NCI-H2081 treated with DMSO at 0.1 percent for 48 hours (cell line): ENCODE measurements at places on chromosomes 13 and 19.

DNA sequence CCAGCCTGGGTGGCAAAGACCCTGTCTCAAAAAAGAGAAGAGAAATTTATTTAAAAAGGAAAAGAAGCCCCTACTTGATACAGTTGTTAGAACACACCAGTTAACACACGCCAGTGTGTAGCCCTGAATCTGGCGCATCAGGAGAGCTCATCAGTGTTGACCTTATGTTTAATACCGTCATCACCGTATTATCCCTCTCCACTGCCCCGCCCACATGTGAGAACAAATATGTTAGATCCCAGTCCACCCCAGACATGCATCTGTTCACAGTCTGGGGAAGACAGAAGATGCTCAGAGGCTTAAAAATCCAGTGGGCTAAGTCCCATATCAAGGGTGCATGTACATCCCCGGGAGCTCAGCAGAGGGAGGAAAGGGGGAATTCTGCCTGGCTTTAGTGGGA is 155.2 kb downstream of the DPF1 start:
- DNase-seq = no peak

DNA sequence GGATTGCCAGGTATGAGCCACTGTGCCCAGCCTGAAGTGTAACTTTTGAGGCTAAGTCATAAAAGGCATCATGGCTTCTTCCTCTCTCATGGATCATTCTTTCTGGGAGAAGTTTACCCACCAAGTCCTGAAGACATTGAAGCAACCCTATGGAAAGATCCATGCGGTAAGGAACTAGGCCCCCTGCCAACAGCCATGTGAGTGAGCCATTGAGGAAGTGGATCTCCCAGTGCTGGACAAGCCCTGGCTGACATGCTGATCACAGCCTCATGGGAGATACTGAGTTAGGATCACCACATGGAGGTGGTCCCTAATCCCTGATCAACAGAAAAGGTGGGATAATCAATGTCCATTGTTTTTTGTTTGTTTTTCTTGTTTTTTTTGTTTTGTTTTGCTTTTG is 3.3 kb upstream of the NUDT19 start:
- DNase-seq = no peak

DNA sequence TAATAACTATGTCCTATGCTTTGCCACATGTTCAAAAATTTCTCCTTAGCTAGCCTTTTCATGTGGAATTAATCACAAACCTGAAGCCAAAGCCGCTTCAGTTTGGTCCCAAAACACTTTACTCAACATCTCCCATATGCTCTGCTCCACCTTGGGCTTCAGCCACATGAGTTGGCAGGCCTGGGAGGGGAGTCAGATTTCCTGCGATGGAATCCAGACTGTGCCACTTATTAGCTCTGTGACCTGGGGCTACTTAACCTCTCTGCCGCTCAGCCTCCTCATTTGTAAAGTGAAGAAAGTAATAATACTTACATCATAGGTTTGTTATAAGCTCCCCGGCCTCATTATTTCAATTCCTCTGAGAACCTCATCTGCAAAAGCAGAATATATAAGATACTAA is 272.0 kb downstream of the LMO7 start:
- DNase-seq = no peak

GRCh38 chr13:112240076-112240475 is 136.1 kb upstream of the SPACA7 start:
- no peak for DNase-seq
